ENCODE measurements at places on chromosomes 4 and X.

DNA sequence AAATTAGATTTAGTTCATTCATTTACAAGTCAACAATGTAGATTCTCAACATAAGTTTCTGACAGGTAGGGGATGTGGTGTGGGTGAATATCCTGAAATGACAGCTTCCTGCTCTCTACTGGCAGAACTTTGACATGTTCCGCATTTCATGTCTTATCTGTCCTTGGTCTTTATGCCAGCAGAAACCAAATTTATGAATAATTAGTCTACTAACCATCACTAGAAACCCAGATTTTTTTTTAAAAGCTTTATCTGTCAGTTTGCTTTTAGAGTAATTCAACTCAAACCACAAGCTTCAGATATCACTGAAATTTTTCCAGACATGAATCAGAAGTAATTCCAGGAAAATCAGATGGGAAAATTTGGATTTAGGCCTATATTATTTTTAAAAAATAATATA lies 17.9 kb downstream of the COQ2 start:
- DNase-seq, result no peak

DNA sequence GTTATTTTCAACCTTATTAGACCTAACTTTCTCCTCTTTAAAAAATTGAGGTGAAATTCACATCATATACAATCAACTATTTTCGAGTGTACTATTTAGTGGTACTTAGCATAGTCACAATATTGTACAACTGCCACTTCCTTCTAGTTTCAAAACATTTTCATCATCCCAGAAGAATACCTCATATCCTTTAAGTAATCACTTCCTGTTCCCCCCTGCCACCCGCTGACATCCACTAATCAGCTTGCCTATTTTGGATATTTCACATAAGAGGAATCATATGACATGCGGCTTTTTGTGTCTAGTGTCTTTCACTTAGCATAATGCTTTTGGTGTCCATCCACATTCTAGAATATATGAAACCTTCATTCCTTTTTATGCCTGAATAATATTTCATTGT lies 10.0 kb upstream of the PPA2 start:
- DNase-seq, result no peak

DNA sequence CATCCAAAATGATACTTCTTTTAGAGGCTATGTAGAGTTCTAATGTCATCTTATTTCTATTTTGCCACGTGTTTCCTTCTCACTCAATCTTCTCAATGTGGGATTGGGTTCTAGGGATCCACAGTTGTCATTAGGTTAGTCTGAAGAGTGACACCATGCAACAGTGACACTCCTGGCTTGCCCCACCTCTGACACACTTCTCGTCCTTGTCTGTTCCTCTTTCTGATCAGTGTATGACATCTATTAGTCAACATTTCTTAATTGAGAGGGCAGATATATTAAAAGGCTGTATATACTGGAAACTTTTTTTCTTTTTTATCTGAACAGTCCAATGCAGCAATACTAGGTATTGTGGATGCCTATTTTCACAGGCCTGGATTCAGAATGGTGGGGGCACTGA lies 67.6 kb upstream of the GYPA start:
- DNase-seq, result no peak

DNA sequence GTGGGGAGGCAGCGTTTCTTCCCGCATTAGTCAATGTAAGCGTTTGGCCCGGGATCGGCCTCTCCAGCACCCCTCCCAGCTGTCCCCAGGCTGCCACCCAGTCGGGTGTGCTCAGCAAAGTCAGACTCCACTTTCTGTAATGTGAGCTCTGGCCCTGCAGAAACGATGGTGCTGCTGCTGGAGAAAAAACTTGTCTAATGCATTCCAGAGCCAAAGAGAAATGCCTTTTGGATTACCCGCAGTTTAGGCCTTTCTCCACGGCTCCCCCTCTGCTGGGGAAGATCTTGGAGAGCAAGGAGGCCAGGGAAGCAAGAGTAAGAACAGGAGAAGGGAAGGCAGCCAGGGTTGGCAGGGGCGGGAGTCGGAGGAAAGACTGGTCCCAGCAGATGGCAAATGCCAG lies 55.2 kb downstream of the ELF4 start:
- DNase-seq, result no peak

GRCh38 chr4:107044170-107044569 lies 8.1 kb upstream of the DKK2 start:
- DNase-seq, result no peak

DNA sequence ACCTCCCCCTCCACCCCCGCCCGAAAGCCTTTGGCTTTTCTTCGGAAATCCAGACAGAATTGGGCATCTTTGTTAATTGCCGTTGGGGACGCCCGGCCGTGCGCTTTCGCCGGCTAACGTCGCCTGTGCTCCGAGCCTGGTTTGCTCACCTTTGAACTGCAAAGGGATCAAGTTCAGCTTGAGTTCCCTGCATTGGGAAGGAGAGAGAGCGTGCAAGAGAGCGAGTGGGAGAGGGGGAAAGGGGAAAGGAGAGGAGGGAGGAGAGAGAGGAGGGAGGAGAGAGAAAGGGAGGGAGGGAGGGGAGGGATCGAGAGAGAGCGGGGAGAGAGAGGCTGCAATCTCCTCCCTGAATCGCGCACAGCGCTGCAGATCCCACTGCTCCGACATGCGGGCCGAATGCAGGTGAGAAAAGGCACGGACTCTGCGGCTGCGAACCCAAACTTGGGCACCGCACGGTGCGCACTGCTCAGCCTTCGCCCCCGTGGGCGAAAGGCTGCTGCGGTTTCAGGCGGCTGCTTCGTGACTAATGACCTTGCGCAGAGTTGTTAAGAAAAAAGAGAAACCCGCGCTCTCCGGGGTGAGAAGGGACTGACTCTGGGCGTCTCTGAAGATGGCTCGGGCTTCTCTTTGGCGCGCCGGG lies at the start of gene PCDH7:
Gene PCDH7 (plus strand): TSS at position 349 of the 640 bp plus-strand sequence. CDS start 1,054 bp downstream, outside the sequence.
- no peak for DNase-seq

- no peak for DNase-seq
Measured at GRCh38 chr4:45350438-45350837, 624.1 kb upstream of the GNPDA2 start.

DNA sequence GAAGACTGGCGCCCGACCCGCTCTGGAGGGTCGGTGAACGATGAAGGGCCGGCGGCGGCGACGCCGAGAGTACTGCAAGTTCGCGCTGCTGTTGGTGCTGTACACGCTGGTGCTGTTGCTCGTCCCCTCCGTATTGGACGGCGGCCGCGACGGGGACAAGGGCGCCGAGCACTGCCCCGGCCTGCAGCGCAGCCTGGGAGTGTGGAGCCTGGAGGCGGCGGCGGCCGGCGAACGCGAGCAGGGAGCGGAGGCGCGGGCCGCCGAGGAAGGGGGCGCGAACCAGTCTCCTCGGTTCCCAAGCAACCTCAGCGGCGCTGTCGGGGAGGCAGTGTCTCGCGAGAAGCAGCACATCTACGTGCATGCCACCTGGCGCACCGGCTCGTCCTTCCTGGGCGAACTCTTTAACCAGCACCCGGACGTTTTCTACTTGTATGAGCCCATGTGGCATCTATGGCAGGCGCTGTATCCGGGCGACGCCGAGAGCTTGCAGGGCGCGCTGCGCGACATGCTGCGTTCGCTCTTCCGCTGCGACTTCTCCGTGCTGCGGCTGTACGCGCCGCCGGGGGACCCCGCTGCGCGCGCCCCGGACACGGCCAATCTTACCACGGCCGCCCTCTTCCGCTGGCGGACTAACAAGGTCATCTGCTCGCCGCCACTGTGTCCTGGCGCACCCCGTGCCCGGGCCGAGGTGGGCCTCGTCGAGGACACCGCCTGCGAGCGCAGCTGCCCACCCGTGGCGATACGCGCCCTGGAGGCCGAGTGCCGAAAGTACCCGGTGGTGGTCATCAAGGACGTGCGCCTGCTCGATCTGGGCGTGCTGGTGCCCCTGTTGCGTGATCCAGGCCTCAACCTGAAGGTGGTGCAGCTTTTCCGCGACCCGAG lies 568 bp downstream of the CHST7 start:
- peak; percentile 73 for DNase-seq

- no peak for DNase-seq
Measured at GRCh38 chr4:184355111-184355604, 119.2 kb downstream of the IRF2 start.

GRCh38 chr4:74855879-74856278 lies 61.6 kb upstream of the BTC start:
- no peak for DNase-seq

DNA sequence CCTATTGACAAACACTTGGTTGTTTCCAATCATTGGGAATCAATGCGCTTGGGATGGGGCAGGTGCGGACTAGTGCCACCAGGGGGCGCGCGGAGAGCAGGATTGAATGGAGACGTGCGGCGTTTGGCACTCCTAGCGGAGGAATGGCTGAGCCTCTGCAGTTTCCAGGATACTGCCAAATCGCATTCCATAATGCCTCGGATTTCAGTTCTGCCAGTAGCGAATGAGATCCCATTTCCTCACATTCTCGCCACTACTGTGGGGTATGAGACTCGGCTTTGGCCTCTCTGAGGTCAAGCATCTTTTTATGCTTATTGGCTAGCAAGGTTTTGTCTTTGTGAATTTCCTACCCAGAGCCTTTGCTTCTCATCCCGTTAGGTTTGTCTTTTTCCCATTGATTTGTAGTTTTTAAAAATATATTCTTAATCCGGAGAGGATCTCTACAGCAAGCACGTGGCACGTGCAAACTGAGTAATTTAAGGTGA lies 28.7 kb downstream of the CLDN34 start:
- peak; percentile 78 for DNase-seq

DNA sequence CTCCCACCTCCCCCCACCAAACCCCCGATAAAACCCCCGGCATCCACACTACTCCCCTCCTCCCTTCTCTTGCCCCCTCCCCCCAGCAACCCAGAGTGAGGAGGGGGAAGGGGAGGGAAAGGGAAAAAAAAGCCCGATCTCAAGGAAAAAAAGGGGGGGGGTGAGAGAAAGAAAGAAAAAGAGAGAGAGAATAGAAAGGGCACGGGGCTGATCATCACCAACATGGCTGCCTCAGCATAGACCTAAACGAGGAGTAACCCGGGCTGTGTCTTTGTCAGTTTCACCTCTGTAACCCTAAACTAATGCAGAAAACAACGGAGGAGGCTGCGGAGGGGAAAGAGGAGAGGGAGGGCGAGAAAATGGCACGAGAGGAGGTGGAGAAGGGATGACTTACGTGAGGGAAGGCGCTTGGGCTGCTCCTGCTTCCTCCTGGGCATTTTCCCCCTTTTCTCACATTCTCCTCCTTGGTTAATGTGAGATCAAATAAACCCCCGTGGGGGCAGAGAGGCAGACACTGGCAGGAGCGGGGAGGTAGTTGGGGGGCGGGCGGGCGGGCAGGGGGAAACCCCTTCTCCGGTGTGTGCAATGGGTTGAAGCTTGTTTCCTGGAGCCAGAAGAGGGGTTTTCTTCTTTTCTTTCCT lies 532 bp downstream of the ZNF827 start:
- no peak for DNase-seq

GRCh38 chrX:136780763-136781162 lies at the start of gene ARHGEF6:
TSS of gene ARHGEF6 (minus strand) at chrX:136780932. CDS start at chrX:136780882, 50 bp downstream.
- DNase-seq, result no peak

GRCh38 chrX:118723376-118723775 lies 4.0 kb upstream of the IL13RA1 start:
- DNase-seq, result no peak

- no peak for DNase-seq
Measured at GRCh38 chr4:183867247-183867646, 37.9 kb upstream of the STOX2 start.

DNA sequence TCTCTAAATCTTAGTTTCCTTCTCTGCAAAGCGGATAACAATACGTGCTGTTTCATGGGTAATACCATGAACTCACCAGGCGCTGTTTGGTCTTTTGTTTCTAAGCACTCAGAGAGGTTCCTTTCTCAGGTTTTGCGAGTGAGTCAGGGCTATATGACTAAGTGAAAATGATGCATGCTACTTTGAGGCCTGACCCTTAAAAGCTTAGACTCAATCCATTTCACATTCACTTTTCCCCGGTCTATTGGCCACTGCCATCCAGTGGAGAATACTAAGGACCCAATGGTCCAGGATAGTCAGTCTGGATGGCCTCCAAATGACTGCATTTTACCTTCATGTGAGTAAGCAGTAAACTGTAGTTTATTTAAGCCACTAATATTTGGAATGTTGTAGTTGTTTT lies 400.8 kb upstream of the SLIT2 start:
- DNase-seq, result no peak

- DNase-seq, result no peak
Measured at GRCh38 chr4:108783665-108784463, 21.0 kb upstream of the ETNPPL start.

GRCh38 chrX:13013363-13014110 lies 30.9 kb downstream of the FAM9C start:
- DNase-seq, result no peak

GRCh38 chr4:48445704-48446103 lies 37.4 kb upstream of the SLC10A4 start:
- DNase-seq, result no peak

All from NCI-H2107 (cell line).